ENCODE measurements at places on chromosomes 12 and 14.

- DNase-seq, result no peak
These were observed 206.4 kb downstream of the BCL11B start for GRCh38 chr14:99065551-99065950.

DNA sequence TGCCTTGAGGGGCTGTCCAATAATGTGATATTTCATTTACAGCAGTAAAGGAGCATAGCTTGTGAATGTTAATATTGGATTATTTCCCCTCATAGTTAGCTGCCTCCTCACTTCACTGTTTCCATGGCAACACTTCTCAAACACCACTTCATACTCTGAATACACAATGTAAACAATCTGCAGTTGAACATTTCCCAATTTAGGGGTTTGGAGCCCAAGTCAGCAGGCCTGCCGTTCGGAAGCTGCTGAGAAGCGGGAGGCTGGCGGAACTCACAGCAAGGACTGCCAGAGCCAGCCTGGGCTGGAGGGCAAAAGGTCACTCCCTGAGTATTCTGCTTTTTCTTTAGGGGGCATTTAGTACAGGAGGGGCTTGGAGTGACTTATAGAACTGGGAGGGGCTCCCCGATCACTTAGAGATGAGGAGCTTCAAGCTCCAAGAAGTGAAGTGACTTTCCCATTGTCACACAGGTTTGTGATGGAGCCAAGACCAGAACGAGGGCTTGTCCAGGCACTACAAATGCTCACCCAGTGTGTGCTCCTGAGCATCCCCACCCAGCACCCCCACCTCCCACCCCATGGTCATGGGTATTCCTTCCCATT, 12.1 kb upstream of the SLC24A4 start:
- DNase-seq, result no peak

DNA sequence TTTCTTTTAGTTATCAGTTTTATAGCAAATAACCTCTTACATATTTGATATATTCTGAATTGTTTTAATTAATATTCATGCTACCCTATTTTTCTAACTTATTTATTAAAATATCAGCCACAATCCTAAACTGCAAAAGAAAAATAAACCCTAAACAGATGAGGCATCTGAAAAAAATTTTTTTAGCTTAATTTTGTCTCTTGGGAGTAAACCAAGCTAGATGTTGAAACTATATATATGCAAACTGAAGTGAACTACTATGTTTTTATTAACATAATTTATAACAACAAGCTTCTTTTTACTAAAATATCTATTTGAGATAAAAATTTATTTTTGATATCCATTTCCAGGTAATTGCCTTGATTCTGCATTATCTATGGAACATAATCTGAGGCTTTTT, 87.6 kb downstream of the PTPRQ start:
- no peak for DNase-seq

DNA sequence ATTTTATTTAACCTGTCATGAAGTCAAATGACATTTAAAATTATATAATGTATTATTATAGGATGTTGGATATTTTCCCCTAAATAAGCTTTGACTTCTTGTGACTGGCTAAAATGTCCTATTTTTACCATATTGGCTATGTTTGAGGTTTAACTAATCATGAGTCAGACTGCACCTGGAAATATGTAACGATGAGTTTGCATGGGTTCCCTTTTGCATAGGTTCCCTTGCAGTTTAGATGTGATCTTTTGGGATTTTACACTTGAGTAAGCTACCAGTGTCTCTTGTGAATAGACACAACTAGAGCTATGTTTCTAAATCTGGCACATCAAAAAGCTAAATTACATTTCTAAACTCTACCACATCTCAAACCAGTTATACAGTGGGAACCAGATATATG, 5.2 kb downstream of the PDZRN4 start:
- DNase-seq, result no peak

DNA sequence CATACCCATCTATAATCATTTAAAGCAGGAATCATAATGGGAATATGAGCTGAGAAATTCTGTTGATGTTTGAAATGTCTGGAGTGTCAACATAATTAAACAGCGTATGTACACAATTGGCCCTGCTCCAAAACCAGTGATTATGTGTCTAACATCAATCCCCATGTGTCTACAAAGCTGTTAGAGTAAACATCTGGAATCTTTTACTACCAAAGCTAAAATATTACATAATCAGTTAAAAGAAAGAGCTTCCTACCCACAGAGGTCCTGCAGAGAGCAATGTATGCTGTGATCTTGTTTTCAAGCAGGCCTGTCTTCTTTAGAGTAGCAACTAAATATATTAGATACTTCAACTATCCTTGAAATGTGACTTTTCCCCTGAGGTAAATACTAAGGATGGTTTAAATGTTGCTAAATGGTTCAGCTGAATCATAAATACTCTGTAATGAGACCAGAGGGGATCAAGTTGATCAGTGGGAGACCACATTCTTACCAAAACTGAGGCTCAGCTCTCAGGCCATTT, 74.3 kb downstream of the RASSF8 start:
- DNase-seq, result no peak

- DNase-seq, result no peak
These were observed 14.1 kb downstream of the SUSD6 start for GRCh38 chr14:69625299-69626131.

GRCh38 chr14:100362311-100362927, 39.3 kb downstream of the SLC25A47 start:
- DNase-seq, result no peak

DNA sequence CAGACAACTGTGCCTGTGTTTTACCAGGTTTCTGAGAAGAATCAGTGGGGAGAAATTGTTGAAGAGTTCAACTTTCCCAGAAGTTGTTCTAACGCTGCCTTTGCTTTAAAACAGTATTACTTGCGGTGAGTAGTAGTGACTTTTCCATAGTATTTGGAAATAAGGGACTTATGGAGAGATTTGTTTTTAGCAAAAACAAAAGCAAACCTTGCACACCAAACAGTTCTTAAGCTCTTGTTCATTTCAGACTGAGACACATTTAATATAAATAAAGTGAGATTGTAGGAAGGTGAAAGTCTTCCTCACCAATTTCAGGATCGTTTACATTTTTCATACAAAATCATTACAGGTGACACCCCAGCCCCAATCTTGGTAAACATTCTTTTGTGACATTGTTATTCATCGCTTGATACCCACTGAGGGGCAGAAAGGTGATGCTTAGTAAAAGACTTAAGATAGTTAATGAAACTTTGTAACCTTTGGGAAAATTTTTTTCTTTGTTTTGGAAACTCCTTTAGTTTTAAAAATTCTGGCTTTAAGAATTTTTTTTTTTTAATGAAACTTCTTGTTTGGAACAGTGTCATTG, 1.8 kb downstream of the ARID2 start:
- no peak for DNase-seq

DNA sequence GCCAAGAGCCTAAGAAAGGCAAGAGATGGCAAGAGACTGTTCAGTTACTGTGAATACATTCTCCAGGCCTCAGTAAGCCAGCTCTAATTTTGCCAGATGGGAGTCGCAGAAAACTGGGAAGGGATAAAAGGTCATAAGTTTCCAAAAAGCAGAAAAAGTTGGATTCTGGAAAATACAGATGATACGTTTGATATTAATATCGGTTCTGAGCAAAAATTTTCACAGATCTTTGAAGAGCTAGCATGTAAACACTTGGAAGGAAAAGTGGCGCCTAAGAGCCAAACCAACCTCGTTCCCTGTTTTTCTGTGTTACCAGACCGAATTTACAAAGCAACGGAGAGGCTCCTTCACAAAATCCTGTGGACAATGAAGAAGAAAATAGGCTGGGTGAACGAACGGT, 7.8 kb upstream of the EML1 start:
- no peak for DNase-seq

DNA sequence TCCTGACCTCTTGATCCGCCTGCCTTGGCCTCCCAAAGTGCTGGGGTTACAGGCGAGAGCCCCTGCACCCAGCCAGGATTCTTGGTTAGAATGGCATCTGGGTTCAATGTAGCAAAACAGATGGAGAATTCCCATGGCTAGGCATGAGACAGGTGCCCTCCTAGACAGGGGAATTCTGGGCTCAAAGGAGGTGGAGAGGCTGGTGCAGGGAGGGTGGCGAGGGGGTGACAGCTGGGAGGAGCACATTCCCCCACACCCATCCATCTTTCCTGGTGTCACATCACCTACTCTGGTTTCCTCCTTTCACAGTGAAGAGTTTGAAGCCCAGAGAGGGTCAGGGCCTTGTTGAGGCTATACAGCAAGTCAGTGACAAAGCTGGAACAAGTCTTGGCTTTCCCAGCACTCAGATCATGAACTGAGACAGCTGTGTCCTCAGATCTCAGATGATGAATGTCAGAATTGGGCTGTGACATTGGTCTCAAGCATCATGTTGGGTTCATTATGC, 2.8 kb downstream of the SERPINA1 start:
- no peak for DNase-seq
